ENCODE measurements at places on chromosomes 4 and X.

- DNase-seq = no peak
Observed at GRCh38 chr4:72391281-72391680, 177.7 kb downstream of the ADAMTS3 start.

GRCh38 chr4:17448689-17449088 lies 63.2 kb downstream of the QDPR start:
- DNase-seq = no peak

- DNase-seq = no peak
Observed at GRCh38 chrX:48083212-48083611, 11.8 kb upstream of the ZNF630 start.

GRCh38 chr4:97507587-97508245 lies 635.6 kb downstream of the STPG2 start:
- DNase-seq = no peak

DNA sequence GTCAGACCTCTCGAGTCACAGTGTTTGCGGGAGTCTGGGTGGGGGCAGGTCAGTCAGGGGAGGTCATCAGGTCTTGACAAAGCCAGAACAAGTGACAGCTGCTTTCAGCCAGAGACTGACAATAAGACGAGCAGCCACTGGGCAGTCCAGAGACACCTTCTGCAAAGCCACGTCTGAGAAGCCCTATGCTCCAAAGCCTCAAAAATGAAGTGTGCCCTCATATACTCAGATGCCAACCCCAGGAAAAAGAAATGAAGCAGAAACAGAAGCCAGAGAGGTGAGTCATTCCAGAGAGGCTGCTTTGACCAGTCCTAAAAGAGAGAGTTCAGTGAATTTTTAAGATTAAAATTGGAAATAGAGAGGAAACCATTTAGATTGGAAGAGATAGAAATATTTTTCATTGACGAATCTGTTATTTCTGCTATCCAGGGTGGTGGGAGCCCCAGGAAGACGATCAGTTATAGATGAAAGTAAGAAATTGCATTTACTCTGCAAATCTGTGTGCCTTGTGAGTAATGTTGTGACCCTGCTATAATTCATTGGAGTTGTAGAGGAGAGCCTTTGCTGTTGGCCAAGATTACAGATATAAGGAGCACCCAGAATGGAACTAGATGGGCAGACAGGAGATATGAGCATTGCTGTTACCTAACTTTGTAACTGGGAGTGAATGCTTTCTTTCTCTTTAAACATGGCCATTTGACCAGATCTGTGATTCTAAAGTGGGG lies 77.9 kb downstream of the LRRC66 start:
- DNase-seq = no peak
